ENCODE measurements at places on chromosomes 7 and 10. TPM values are rescaled to one million over a fixed set of nuclear protein-coding genes. Genes with fewer than 3 reads are reported as not detected.

Gene ZNF467
- 1.6 TPM for total RNA-seq

Gene GDF10
- 5.5 TPM for total RNA-seq

Gene TMEM225B
- total RNA-seq, result 0.52 TPM

Gene TMEM168
- total RNA-seq, result 30.0 TPM

Gene NXPH1
- not detected for total RNA-seq

Gene LIPF
- total RNA-seq, result not detected

Gene C7orf33
- total RNA-seq, result not detected

Gene PRKG1
- total RNA-seq, result 27.2 TPM

Gene FAM25A
- not detected for total RNA-seq

Gene SFRP4
- 95.2 TPM for total RNA-seq

Gene FAM131B
- 3.2 TPM for total RNA-seq

Gene ADRB1
- total RNA-seq, result not detected

Data from smooth muscle cell of the pulmonary artery (primary cell).